Hippocampal formation (tissue), 2 donors: ENCODE measurements at places on chromosomes 12 and 14.

- no peak for DNase-seq
Observed at GRCh38 chr12:47650469-47650868, 55.4 kb downstream of the RPAP3 start.

- no peak for DNase-seq
Observed at GRCh38 chr14:24372701-24373416, 4.9 kb downstream of the NFATC4 start.

DNA sequence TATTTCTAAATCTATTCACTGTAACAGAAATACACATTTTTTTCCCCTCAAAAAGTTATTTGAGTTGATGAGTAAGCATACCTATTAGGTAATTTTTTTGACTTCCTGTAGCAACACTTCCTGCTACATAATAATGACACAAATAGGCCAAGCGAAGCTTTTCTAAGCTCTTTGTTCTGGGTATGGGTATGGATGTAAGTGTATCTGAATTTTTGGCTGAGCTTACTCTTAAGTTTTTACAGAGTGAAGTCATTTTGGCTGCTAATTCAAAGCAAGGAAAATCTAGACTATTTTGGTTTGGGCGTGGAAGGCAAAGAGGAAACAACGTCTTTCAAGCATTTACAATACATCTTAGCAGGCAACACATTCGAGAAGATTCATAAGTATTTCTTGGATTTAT is 1206.0 kb upstream of the FLRT2 start:
- DNase-seq = no peak

- no peak for DNase-seq
Observed at GRCh38 chr14:22231018-22231417, 358.0 kb downstream of the DAD1 start.

GRCh38 chr12:27013611-27014084 is 536 bp downstream of the TM7SF3 start:
- peak; percentile 22 for DNase-seq

- no peak for DNase-seq
Observed at GRCh38 chr12:22932431-22932830, 307.5 kb downstream of the ETNK1 start.
